Fibroblast of villous mesenchyme (primary cell): ENCODE measurements at places on chromosomes 7 and 10. TPM values are rescaled to one million over a fixed set of nuclear protein-coding genes. Genes with fewer than 3 reads are reported as not detected.

CPEB3 gene
- 0.43 and 0.64 TPM in 2 replicates for total RNA-seq

ATG9B gene
- total RNA-seq: under 0.01 and 0.32 TPM in 2 replicates

MALRD1 gene
- total RNA-seq: 0.32 and 1.7 TPM in 2 replicates

PAX4 gene
- total RNA-seq: not detected in 2 replicates

SLC13A1 gene
- not detected in 2 replicates for total RNA-seq

TAS2R16 gene
- total RNA-seq: not detected in 2 replicates

DYDC2 gene
- under 0.01 TPM in 1 of 2 replicates, not detected in the other for total RNA-seq

UPP1 gene
- total RNA-seq: 25.9 and 34.5 TPM in 2 replicates

FGFBP3 gene
- 0.86 and 0.97 TPM in 2 replicates for total RNA-seq

POLR2J2 gene
- 4.8 and 8.2 TPM in 2 replicates for total RNA-seq

GOLGA7B gene
- total RNA-seq: under 0.01 TPM in 1 of 2 replicates, not detected in the other

ELMO1 gene
- total RNA-seq: under 0.01 TPM in 1 of 2 replicates, not detected in the other

RSPH10B gene
- total RNA-seq: under 0.01 TPM in 1 of 2 replicates, not detected in the other

CALCR gene
- under 0.01 TPM in 1 of 2 replicates, not detected in the other for total RNA-seq

ANKRD61 gene
- total RNA-seq: not detected in 2 replicates

NPS gene
- not detected in 2 replicates for total RNA-seq

GIMAP4 gene
- not detected in 2 replicates for total RNA-seq

GAD2 gene
- not detected in 2 replicates for total RNA-seq

RBP3 gene
- total RNA-seq: not detected in 2 replicates

GARIN1A gene
- total RNA-seq: 0.64 and 2.6 TPM in 2 replicates

KCNMA1 gene
- 11.0 and 36.7 TPM in 2 replicates for total RNA-seq

CCDC3 gene
- 0.43 and 1.3 TPM in 2 replicates for total RNA-seq

OR6V1 gene
- not detected in 2 replicates for total RNA-seq

ASIC3 gene
- total RNA-seq: under 0.01 and 0.32 TPM in 2 replicates

HMX3 gene
- total RNA-seq: not detected in 2 replicates

TMEM178B gene
- total RNA-seq: 0.32 and 0.43 TPM in 2 replicates

STRIP2 gene
- total RNA-seq: 2.9 and 3.0 TPM in 2 replicates

SKIDA1 gene
- total RNA-seq: 0.32 and 0.43 TPM in 2 replicates

DGKI gene
- total RNA-seq: 3.5 and 11.3 TPM in 2 replicates
